ENCODE measurements at places on chromosomes 1 and 21.

GRCh38 chr1:55623311-55623710, 408.1 kb upstream of the USP24 start:
- no peak for DNase-seq

DNA sequence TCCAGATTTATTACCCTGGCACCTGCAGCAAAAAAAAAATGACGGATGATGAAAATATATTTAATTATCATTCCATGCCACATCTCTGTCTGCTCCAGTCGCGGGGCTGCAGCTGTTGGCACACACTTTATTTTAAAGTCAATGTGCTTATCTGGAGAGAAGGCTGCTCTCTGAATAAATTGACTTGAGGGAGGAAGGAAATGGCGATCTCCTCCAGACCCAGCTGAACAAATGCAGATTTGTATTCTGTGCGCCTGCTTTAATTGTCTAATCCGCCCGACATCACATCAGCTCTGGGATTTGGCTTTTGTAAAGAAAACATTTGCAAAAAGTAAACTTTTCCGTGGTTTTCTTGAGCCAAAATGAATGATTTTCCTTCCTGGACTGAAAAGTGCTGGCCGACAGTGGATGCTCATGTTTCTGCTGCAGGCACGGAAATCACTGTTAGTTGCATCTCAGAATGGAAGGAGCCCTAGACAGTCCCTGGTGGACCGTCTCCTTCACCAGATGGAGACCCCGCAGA, 150.2 kb downstream of the CAMTA1 start:
- DNase-seq: no peak

DNA sequence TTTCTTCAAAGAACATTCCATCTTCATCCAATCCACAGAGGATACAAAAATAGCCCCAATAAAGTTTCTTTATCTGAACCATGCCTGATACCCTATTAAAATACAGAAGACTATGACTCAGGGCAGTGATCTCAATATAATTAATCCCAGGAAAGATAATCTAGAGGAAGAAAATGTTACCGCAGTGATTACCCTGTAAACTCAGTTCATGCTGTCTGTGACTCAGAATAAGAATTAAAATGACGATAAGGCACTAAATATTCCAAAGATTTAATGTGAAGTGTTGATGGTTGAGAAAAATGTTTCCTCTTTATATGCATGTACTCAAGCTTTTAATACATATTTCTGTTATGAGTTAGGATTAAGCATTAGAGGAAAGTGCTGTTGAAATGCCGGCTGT, 88.6 kb upstream of the LYPLAL1 start:
- DNase-seq: no peak

DNA sequence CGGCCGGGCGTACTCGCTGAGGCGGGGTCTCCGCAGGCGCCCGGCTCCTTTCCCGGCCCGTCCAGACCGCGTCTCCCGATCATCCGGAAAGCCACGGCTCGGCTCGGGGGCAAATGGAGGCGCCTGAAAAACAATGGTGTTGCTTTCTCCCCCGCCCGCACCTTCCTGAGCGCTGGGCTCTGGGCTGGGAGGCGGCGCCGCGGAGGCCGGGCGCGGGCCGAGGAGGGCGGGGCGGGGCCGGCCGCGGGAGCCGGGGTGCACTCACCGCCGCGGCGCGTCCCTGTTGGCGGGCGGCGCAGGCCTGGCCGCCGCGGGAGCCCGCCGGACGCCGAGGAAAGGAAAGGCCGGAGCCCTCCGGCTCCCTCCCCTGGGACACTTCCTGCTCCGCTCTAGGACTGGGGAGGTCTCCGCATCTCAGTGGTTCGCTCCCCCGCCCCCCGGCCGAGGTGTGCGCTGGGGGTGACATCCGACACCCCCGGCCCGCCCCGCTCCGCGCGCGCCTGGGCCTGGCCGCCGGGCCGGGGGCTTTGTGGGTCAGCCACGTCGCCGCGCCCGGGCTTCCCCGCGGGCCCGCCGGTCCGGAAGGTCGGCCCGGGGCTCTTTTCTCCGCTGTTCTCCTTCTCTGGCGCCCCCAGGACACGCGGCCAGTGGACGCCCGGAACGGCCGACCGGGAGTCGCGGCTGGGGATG, at the start of gene ZNF496:
Gene ZNF496, minus strand, starts transcription at position 343 of the 690 bp plus-strand sequence. CDS start 2,289 bp downstream, outside the sequence.
- DNase-seq: peak; percentile 65

DNA sequence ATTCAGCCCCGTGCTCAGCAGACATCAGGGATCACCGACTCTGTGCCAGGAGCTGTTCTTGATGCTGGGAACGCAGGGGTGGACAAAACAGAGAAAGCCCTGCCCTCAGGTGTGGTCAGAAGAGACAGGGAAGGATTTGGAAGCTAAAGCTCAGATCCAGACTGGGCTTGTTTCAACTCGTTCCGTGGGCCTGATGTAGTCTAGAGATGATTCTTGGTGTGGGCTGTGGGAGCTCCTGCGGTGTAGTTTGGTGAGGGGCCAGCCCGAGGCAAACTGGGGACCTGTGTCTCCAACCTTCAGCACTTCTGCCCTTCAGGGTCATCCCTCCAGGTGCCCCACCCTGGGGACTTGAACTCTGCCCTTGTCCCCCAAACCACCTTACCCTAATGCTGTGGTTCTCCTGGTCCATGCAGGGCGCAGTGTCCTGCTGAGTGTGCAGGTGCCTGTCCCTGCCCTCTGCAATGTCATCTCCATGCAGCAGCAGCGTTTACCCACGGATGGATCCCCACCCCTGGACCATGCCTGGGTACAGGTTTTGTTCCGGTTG, 17.3 kb upstream of the ABCG1 start:
- DNase-seq: no peak

- DNase-seq: no peak
These were observed 4.2 kb upstream of the TFF3 start for GRCh38 chr21:42319376-42319775.

- no peak for DNase-seq
These were observed 414 bp downstream of the GUCA2B start for GRCh38 chr1:42153624-42154023.

DNA sequence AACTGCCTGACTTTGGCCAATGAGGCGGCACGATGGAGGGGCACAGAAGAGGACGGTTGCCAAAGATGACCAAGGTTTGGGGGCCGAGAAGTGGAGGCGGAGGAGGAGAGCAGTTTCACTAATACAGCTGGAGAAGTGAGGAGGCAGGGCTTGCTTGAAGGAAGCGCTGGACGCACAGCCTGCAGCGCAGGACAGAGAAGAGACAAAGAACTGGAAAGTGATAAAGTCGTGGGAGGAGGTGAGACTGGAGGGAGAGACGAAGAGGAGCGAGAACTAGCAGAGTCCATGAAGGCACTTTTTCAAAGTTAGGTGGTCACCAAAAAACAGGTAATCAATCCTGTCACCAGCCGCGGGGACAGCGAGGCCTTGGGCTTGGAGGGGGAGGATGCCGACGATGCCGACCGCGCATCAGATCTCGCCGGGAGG, 771 bp downstream of the PACC1 start:
- DNase-seq: no peak

GRCh38 chr1:176560681-176561080, 97.7 kb downstream of the PAPPA2 start:
- no peak for DNase-seq

DNA sequence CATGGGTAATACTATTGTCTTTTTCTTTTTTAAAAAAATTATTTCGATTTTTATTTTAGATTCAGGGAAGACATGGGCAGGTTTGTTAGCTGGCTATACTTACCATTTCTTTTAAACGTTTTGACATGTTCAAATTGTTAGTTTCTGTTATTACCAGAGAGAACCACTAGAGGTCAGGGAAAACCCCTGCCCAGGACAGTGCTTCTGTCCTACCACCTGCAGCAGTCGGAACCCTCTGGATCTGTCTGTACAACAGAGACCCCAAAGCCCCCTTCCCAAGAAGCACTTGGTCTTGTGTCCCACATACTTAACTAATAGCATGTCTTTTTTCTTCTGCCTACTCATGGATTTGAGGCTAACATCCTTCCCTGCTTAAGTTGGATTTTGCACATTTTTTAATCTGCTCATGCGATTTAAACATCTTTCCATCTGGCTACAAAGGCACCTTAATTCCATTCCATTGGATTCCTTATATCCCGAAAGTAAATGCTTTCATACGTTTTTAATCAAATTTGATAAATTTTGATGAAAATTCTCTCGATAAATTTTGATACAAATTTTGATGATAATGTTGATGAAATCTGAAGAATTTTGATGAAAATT, 10.0 kb upstream of the C1orf115 start:
- DNase-seq: peak; percentile 11

GRCh38 chr1:244603498-244603897, 49.4 kb upstream of the DESI2 start:
- peak; percentile 38 for DNase-seq

GRCh38 chr1:234488054-234489006, 9.4 kb upstream of the TARBP1 start:
- no peak for DNase-seq

DNA sequence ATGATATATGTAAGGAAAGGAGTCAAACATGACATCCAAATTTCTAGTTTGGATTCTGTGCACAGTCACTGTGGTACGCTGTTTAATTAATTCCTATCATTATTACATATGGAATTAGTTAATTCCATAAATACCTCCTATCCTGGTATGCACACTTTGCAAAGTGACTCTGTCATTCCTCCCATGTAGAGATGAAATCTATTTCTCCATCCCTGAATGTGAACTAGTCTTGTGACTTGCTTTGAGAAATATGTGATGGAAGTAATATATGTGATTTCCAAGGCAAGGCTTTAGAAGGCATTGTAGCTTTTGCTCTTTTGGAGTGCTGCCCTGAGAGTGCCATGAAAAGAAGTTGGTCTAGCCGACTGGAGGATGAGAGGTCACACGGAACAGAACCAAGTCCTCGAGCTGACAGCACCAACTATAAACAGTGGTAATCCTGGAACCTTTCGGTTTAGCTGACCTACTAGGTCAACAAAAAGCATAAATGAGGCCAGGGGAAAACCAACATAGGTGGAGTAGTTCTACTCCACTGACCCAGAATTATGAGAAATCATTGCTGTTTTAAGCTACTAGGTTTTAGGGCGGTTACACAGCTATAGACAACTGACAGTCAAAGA, 1.5 kb downstream of the SELENOF start:
- DNase-seq: no peak

GRCh38 chr1:29289493-29289892, 53.2 kb downstream of the PTPRU start:
- DNase-seq: no peak

- no peak for DNase-seq
These were observed 52.8 kb downstream of the CAPN2 start for GRCh38 chr1:223765036-223765718.

DNA sequence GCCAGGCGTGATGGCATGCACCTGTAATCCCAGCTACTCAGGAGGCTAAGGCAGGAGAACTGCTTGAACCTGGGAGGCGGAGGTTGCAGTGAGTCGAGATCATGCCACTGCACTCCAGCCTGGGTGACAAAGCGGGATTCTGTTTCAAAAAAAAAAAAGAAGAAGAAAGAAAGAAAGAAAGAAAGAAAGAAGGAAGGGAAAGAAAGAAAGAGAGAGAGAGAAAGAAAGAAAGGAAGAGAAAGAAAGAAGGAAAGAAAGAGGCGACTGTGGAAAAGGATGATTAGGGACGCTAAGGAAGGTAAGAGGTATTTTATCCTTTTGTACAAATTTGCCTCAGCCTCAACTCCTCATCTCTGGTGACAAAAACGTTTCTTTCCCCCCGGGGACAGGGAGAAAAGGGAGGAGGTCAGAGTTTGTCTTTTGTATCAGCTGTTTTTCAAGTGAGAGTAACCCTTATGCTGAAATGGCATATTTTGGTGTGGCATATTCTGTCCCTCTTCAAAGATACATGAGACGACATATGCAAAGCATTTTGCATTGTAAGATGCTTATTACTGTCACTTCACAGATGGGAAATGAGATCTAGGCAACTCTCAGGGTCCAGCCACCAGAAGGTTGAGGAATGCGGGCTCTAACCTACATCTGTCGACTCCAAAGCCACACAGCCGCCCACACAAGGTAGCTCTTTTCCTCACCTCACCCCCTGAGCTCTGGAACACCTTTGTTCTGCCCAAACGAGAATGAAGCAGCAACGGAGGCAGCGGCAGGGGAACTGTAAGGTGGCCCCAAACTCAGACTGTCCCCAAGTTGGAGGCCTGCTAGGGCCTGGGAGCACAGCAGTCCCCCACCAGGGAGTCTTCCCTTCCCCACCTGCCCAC, 38.0 kb downstream of the NUAK2 start:
- DNase-seq: no peak

GRCh38 chr1:50603274-50604271, 180.3 kb upstream of the DMRTA2 start:
- DNase-seq: no peak

- no peak for DNase-seq
These were observed 153.5 kb upstream of the GALNT2 start for GRCh38 chr1:229913489-229913888.

- DNase-seq: no peak
These were observed 41.0 kb downstream of the DEGS1 start for GRCh38 chr1:224223819-224224714.

- no peak for DNase-seq
These were observed 57.1 kb upstream of the NHLH2 start for GRCh38 chr1:115898020-115898419.

GRCh38 chr1:241716915-241717656, 65.0 kb downstream of the WDR64 start:
- no peak for DNase-seq

GRCh38 chr1:208077232-208078075, 166.5 kb upstream of the CD34 start:
- no peak for DNase-seq

GRCh38 chr1:93620172-93620840, 61.3 kb downstream of the BCAR3 start:
- no peak for DNase-seq

Measured in CD4-positive, alpha-beta memory T cell (primary cell).